K562 (cell line): ENCODE measurements at places on chromosomes 6 and 20. TPM values are rescaled to one million over a fixed set of nuclear protein-coding genes. Genes with fewer than 3 reads are reported as not detected.

GABRR1 gene
- not detected in 2 replicates for total RNA-seq

SLC22A7 gene
- not detected in 2 replicates for total RNA-seq

DLL1 gene
- total RNA-seq, result not detected in 2 replicates

SNAP91 gene
- total RNA-seq, result not detected in 2 replicates

ZBP1 gene
- not detected in 2 replicates for total RNA-seq

EYA2 gene
- not detected in 2 replicates for total RNA-seq
